ENCODE measurements at places on chromosomes 3 and 15.

DNA sequence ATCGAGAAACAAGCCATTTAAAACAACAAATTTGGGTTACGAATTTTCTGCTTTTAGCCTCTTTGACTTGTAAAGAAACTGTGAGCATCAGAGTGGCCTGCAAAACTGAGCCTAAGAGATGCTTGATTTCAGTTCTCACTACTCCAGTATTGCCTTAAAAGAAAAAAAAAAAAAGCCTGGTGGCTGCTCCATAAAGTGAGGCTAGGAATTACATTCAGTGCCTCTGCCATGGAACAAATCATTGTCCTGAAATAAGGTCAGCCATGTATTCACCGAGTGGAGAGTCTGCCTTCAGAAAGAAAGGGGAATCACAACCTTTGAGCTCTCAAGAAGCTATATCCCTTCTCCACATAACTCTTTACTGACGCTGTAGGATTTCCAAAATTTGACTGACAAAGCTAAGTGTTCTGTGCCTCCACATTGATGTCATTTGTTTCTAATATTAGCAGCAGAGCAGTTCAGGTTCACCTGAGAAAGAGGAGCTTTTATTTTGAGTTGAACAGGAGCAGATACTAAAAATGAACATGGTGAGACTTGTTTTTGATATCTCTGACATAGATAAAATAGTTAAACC, 137.3 kb downstream of the SSR3 start:
- no peak for DNase-seq

GRCh38 chr3:43389388-43390254, 103.3 kb downstream of the SNRK start:
- peak; percentile 46 for DNase-seq

DNA sequence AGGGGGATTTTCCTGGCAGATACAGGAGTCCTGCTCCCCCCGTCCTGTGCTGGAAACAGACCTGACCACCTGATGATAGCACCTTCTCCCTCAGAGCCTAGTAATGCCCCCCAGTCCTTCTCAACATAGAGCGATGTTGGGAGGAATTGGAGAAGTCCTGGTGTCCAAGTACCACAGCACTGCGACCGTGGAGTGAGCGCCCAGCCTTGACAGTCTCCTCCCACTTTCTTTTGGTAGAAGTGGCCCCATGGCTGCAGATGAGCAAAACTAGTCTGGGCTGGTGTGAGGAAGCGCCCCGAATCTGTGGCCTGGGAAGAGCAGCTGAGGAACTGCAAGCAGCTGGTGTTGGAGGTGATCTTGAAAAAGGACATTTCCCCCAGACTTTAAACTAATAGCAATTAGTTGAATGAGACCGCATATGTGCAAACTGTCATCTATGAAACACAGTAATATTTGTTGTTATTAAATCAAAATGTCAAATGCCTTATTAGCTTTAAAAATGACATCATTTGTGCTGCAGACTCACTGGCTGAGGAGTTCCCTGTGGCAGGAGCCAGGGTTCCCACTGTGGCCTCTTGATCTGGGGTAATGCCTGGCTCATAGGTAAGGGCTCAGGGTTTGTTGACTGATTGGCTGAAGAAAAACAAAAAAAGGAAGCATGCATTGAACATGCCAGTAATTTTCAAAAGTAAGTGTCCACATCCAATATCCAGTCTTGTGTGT, 121.8 kb downstream of the CACNA2D3 start:
- DNase-seq: no peak

DNA sequence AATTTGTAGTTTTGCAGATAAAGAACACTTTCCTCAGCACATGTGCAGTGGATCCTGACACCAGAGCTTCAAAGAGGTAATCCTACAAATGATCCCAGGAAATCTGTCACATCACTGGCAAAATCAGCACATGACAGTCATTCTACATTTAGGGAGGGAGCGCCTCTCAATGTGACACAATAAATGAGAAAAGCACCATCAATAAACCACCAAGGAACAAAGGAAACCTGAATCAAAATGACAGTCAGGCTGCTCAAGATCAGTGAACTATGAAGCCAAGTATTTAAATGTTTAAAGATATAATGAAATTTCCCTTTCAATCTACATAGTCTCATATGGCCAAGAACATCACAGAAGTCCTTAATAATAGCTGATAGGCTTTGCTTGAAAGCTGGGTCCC, 119.5 kb downstream of the LRRN1 start:
- no peak for DNase-seq

GRCh38 chr3:183252118-183252782, 803 bp upstream of the B3GNT5 start:
- no peak for DNase-seq

DNA sequence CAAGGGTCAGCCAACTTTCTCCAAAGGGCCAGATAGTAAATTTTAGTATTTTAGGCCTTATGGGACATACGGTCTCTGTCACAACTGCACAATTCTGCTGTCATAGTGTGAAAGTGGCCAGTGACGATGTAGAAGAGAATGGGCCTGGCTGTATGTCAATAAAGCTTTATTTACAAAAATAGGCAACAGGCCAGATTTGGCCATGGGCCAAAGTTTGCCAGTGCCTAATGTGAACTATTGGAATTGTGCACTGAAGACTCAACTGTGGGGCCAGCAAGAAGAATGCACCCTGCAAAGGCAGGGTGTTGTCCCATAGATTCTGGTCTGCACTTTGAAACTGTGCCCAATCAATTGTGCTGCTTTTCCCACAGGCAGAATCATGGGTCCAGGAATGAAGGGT, 69.4 kb upstream of the PRR23E start:
- no peak for DNase-seq

DNA sequence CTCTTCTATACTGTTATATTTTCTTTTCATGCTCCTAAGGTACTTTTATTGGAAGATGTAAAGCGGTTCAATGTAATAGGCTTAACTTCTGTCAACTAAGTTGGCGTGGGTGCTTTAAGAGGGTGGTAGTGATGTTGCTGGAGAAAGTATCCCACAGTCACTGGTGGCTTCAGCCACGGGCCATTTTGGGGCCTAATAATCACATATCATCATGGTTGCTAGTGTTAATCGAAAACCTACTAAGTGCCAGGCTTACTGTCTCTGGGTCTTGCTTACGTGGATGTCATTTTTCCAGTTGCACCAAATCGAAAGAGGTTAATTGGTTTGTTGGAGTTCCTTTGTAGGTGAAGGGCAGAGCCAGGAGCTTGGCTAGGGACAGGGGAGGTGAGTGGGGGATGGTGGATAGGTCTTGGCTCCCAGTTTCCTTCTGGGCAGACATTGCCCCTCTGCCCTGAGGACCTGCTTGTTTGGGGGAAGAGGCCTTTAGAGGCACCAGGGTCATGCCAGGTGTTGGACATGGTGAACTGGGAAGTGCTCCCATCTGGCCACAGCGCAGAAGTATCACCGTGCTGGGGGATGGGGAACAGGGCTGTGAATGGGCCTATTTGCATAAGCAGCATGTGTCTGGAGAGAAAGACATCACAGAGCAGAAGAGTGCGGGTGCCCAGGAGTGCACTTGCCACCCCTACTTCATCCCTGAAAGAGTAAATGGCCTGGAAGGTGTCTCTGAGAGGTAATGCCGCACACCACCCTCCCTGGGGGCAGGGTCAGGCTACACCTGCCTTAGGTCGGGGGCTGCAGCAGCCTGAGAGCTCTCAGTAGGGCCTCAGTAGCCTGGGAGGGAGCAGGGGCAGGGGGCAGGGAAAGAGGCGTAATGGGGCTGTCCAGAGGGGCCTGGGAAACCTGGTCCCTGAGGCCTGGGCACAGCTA, 62.4 kb upstream of the POLG start:
- no peak for DNase-seq

DNA sequence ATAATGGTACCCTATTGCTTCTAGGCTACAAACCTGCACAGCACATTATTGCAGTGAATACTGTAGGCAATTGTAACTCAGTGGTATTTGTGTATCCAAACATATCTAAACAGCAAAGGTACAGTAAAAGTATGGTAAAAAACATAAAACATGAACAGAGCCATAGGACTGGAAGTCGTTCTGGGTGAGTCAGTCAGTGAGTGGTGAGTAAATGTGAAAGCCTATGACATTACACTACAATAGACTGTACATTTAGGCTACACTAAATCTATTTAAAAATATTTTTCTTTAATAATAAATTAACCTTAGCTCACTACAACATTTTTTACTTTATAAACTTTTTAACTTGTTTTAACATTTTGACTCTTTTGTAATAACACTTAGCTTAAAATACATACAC, 21.3 kb downstream of the RAB6B start:
- DNase-seq: no peak

DNA sequence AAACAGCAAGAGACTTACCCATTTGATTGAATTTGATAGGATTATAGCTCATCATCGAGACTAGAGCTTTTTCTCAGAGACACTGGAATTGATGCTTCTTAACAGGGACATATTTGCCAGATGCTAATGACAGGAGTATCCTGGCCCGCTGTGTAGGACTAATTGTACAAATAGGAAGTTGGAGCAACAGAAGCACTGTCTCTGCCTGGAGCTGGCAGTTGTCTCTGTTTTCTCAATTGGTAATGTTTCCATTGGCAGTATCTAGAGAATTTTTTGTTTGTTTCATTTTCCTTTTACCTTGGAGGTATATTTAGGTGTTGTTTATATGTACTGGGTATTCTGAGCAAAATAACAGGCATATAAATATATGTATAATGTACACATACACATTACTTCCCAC, 8.9 kb upstream of the PCOLCE2 start:
- DNase-seq: no peak

DNA sequence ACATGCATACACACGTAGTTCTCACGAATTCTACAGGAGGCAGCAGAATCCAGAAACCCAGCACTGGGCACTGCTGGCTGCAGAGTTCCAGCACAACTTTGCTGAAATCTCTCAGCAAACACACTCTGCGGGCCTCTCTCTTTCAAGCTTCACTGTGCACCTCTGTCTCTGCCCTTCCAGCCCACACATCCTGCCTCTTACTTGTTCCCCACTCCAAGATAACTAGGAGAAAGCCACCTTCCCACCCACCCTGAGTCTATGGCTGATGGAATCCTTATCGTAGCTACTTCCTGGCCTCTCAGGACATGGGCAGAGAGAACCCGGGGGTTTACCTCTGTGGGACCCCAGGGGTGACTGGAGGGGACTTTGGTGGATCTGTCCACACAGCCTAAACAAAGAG, 11.9 kb downstream of the ANP32A start:
- DNase-seq: no peak

DNA sequence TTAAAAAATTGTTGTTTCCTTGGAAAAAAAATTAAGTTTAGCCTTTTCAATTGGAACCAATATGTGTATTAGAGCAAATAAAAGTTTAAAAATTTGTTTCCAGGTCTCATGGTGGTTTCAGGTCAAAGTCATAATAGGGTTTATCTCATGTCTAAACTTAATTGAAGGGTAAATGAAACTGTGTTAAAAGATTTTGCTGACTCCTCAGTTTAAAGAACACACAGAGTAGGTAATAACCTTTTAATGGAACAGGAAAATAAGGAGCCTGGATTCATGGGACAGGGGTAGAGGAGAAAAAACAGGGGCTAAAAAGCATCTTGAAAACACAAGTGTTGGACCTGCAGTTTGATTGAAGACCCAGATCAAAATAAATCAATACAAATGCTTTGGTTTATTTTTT, 190.6 kb downstream of the MFSD1 start:
- no peak for DNase-seq

DNA sequence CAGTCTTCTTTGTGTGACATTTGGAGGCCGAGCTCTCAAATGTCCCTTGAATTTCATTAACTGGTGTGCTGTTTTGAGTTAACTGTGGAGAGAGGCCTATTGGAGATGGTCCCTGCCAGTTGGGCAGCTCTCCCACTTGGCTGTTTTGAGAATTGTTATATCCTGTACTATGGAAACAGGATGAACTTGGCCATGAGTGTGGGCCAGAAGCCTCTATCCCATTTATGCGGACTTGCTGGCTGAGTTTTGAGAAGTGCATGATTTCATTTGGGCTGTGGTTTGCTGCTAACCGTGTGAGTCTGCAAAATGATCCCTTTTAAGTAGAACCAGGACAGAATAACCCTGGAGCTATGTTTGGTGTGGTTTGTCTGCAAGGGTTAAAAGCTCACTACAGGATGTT, 366.0 kb downstream of the PTPRG start:
- DNase-seq: no peak

GRCh38 chr15:43463507-43463906, 29.4 kb downstream of the TP53BP1 start:
- DNase-seq: no peak

GRCh38 chr3:195900436-195901355, 7.7 kb downstream of the TNK2 start:
- DNase-seq: no peak

DNA sequence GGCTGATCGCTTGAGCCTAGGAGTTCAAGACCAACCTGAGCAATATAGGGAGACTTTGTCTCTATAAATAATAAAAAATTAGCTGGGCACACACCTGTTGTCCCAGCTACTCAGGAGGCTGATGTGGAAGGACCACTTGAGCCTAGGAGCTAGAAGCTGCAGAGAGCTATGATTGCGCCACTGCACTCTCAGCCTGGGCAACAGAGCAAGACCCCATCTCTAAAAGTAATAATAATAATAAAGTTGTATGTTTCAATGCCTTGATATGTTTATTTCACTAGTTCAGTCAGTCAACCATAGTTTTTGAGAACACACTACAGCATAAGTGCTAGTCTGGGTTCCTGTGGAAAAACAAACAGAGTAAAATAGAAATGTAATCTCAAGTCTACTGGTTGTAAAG, 36.5 kb downstream of the IGF2BP2 start:
- DNase-seq: no peak

GRCh38 chr15:71651750-71652186, 158.6 kb upstream of the NR2E3 start:
- no peak for DNase-seq

DNA sequence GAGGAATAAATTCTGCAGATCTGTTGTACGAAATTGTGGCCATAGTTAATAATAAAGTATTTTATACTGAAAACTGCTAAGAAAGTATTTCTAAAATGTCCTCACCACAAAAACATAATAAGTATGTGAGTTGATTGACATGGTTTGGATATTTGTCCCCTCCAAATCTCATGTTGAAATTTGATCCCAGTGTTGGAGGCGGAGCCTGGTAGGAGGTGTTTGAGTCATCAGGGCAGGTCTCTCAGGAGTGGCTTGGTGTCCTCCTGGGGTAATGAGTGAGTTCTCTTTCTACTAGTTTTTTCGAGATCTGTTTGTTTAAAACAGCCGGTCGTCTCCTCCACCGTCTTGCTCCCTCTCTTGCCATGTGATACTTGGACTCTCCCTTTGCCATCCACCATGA, 424.1 kb upstream of the KCNMB2 start:
- no peak for DNase-seq

- no peak for DNase-seq
Observed at GRCh38 chr3:72763751-72764440, 84.3 kb downstream of the SHQ1 start.

GRCh38 chr3:146491303-146491702, 21.9 kb upstream of the PLSCR2 start:
- no peak for DNase-seq

GRCh38 chr15:65761210-65761926, 30.7 kb downstream of the DENND4A start:
- no peak for DNase-seq

DNA sequence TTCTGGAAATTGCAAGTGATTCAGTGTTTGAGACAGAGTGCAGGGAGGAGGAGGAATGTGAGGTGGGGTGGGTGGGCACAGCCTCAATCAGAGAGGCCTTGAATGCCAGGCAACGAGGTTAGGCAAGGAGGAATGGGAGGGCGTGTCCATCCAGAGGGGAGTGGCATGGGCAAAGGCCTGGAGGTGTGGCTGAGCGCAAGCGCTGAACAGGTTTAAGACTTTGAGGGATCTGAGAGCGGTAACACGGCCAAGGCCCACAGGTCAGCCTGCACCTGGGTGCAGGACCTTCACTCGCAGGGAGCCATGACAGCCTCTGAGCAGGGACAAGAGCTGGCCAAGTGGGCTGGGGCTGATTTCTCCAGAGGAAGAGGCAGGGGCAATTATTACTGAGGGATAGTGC, 125.9 kb downstream of the TPRA1 start:
- no peak for DNase-seq

All from stimulated activated CD4-positive, alpha-beta T cell treated with anti-CD3 and anti-CD28 coated beads, Interleukin-1b, Interleukin-23, amount 100 ng/mL, for 4 hours (primary cell).